ENCODE measurements at places on chromosomes 16 and 17.

DNA sequence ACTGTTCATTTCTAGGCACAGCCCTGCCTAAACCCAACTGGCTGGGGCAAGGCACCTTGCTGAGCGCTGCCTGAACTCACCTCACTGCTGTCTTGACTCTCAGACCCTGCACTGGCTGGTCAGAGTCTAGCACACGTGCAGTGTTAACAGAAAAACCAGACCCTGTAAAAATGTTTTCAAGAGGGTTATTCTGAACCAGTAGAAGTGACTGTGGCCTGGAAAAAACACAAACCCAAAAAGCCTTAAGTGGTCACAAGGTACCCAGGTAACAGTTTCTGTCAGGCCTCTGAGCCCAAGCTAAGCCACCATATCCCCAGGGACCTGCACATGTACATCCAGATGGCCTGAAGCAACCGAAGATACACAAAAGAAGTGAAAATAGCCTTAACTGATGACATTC lies 6.1 kb upstream of the EIF4A3 start:
- no peak for DNase-seq

DNA sequence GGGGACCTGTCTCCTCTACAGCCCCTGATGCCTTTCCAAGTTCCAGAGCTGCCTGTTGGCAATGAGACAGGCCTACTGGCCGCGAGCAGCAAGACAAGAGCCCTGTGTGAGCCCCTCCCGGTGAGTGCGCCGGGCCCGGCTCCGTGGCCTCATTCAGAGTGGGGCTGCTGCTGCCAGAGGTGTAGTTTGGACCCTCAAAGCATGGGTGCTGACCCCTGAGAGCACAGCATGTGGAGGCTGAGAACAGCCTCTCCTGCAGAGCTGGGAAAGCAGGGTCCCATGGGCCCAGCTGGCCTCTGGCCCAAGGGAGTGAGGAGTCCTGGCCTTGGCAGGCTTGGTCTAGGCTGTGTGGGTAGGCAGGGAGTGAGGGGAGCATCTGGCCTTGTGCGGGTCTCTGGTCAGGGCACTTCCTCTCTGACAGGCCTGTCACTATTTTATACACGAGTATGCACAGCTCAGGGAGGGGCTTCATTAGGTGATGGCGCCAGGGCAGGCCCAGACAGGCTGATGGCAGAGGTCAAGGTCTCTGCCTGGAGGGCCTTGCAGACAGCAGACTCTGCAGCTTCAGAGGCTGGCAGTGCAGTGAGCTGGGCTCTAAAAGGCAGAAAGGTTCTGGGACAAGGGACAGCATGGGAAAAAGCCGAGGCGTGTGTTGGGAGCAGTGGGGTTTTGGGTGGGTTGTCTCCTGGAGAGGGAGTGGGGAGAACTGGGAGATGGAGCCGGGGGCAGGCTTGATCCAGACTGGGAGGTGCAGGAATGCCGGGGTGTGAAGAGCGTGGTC lies 43.4 kb downstream of the ADCY7 start:
- DNase-seq, result no peak

- no peak for DNase-seq
Measured at GRCh38 chr17:9890124-9890523, 14.9 kb downstream of the RCVRN start.

DNA sequence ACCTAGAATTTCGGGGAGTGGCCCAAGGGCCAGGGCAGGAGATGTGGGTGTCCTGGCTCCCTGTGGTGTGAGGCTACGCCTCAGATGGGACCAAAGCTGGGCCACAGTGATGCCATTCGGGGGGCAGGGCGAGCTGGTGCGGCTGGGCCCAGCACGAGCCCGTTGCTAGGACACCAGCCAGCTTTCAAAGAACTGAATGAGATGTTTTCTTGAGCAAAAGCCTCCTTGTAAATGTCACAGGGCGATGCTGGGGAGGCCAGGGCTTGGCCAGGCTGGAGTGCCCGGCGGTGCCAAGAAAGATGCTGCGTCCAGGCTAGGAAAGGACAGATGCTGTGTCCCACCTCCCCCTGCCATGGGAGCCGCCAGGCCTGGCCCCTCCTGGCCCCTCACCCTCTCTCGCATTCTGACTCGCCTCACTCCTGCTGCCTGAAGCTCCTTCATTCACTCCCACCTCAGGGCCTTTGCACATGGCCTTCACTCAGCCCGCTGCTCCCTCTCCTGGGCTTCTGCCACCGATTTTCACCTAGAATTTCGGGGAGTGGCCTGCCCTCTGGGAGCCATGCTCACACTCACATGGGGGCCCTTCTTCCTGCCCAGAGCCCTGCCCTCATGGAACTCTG lies 39.1 kb downstream of the CPNE2 start:
- no peak for DNase-seq

GRCh38 chr17:77837917-77838316 lies 120.6 kb upstream of the TNRC6C start:
- no peak for DNase-seq

DNA sequence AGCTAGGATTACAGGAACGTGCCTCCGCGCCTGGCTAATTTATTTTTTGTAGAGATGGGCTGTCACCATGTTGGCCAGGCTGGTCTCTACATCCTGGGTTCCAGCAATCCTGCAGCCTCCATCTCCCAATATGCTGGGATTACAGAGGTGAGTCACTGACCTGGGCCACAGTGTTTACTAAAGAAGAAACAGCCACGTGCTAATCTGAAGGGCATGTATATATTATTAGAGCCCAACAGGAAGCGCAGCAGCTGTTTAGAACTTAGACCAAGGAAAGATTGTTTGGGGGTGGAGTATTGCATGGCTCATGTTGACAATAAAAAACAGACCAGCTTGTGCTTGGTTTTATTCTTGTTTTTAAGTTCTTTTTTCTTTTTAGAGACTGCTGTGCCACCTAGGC lies 60.2 kb downstream of the HAPSTR1 start:
- DNase-seq, result no peak

- DNase-seq, result no peak
Measured at GRCh38 chr17:7384489-7385081, 3.7 kb downstream of the TNK1 start.

- DNase-seq, result no peak
Measured at GRCh38 chr16:87674419-87674818, 72.1 kb downstream of the JPH3 start.
